ENCODE measurements at places on chromosomes 2 and 18. TPM values are rescaled to one million over a fixed set of nuclear protein-coding genes. Genes with fewer than 3 reads are reported as not detected.

GRCh38 chr18:54440292-54440691 lies 82.6 kb downstream of the C18orf54 start:
- no peak overlapping the region for H3K27ac ChIP-seq
- no peaks in the 10 kb centered on the region for H3K36me3 ChIP-seq
- no peaks in the 10 kb centered on the region for H3K27me3 ChIP-seq
- H3K4me1 ChIP-seq, result no peaks in the 10 kb centered on the region

GRCh38 chr18:49572611-49573345 lies 10.9 kb downstream of the LIPG start:
- no peak for DNase-seq
- H3K4me1 ChIP-seq, result no peaks in the 10 kb centered on the region
- H3K4me3 ChIP-seq, result no peak overlapping the region
- no peak overlapping the region for H3K27ac ChIP-seq

DNA sequence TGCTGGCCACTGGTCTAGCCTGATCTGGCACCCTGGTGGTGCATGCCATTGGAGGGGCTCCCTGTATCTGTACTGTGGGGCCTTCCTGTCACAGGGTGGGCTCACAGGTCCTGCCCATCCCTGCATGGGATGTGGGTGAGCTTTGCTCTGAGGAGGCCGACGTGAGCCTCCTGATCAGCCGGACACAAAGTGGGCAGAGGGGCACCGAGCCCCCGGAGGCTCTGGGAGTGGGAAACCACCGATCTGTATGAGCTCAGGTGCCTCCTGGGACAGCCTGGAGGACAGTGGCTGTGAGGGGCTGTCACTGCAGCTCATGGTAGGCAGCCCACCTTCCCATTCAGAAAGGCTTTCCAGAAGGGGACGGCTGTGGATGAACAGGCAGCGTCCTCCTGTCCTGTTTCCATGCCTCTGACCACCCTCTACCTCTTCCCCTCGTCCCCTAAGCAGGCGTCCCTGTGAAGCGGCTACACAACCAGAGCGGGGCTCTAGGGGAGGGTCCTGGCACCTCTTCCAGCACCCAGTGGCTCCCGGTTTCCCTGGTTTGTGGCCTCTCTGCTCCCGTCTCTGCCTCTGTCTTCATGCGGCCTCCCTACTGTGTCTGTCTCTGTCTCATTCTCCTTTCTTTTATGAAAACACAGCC lies 112.5 kb upstream of the OTOS start:
- H3K27me3 ChIP-seq, result no peaks in the 10 kb centered on the region
- H3K27ac ChIP-seq, result peak overlapping the region; percentile 90
- peaks cover 37% of the 10 kb centered on the region for H3K4me1 ChIP-seq
- H3K36me3 ChIP-seq, result no peaks in the 10 kb centered on the region
- DNase-seq, result no peak

GRCh38 chr2:216920143-216920876 lies 60.4 kb upstream of the TNP1 start:
- no peak overlapping the region for H3K4me3 ChIP-seq
- no peak for DNase-seq
- no peaks in the 10 kb centered on the region for H3K4me1 ChIP-seq
- H3K27me3 ChIP-seq, result no peaks in the 10 kb centered on the region
- no peak overlapping the region for H3K27ac ChIP-seq

DNA sequence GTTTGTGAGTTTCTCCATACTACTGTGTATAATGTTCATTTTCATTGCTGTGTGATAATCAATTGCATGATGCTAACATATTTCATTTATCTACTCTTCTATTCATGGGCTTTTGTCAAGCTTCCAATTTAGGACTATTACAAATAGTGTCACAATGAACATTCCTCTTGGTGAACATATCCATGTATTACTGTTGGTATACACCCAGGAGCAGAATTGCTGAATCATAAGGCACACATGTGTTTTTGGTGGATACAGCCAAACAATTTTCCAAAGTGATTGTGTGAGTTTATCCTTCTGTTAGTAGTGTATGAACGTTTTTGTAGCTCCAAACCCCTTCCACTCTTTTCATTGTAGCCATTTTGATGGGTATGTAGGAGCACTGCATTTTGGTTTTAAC lies 101.6 kb upstream of the COPS8 start:
- no peak overlapping the region for H3K4me3 ChIP-seq
- DNase-seq, result no peak
- no peaks in the 10 kb centered on the region for H3K36me3 ChIP-seq
- no peaks in the 10 kb centered on the region for H3K4me1 ChIP-seq
- H3K27me3 ChIP-seq, result no peaks in the 10 kb centered on the region

DNA sequence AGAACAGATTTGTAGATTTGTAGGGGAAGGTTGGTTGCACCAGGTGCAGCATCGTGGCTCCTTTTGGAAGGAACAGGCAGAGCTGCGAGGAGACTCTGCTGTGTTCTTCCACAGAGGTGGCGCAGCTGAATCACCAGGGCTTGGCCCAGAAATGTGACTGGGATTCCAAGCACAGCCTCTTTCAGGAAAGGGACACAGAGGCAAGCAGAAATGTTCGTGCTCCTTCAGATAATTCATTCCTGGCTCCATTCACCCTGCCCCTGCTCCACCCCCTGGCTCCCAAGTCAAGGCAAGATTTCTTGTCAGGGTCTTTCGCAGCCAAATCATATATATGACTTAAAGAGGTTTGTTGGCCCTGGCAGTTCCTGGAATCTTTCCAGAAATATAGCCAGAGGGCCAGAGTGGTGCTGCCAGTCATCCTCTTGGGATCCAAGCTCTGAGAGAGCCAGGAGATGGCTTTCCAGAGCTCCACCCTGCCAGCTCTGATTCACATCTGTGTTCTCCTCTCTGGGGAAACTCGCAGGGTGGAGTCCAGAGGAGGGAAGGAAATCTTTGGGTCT lies 203.9 kb upstream of the TANK start:
- no peaks in the 10 kb centered on the region for H3K27me3 ChIP-seq
- no peaks in the 10 kb centered on the region for H3K36me3 ChIP-seq
- peak; percentile 41 for DNase-seq
- peak overlapping the region; percentile 62 for H3K27ac ChIP-seq

- no peak overlapping the region for H3K4me3 ChIP-seq
- no peaks in the 10 kb centered on the region for H3K27me3 ChIP-seq
- H3K27ac ChIP-seq, result no peak overlapping the region
- H3K4me1 ChIP-seq, result no peaks in the 10 kb centered on the region
- H3K36me3 ChIP-seq, result no peaks in the 10 kb centered on the region
Measured at GRCh38 chr18:36993068-36993467, 164.1 kb downstream of the KIAA1328 start.

DNA sequence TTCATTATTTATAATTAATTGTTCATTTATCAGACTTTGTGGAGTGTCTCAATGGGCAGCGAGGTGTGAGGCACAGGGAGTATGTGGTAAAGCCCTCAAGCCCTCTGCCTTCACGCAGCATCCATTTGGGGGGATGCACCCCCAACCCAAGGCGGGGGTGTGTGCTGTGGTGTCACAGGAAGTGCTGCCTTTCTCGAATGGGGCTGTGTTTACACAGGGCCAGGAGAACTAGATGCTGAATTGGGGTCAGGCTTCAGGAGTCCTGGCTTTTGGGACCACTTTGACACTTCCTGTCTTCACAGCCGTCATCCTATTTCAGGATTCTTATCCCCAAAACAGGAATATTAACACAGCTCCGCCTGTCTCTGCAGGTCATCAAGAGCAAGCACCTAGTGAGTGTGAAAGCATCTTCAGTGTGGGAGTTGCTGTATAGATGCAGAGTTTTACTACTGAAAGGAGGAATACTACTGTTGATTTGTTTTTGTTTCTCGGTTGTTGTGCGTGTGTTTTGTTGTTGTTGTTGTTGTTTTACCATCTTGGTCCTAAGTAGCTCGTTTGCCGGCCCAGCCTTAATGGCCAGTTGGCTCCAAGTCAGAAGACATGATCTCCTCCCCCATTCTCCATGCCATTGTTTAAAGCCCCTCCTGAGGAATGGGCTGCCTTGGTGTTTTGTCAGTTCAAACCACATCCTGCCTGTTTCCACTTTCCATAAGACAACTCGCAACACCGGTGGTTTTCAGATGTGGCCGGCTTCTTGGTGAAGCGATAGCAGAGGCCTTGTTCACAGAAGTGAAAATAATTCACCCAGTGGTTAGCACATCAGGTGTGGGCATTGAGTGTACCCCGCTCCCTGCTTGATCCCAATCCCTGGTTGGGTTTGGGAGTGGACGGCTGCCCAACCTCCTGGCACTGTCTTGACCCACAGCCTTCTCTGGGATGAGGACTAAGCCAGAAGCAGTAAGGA lies 221.3 kb downstream of the BCL2 start:
- H3K4me3 ChIP-seq, result no peak overlapping the region
- H3K4me1 ChIP-seq, result peaks cover 5% of the 10 kb centered on the region

GRCh38 chr2:115094441-115094840 lies 652.0 kb downstream of the DPP10 start:
- no peaks in the 10 kb centered on the region for H3K27me3 ChIP-seq
- H3K4me1 ChIP-seq, result no peaks in the 10 kb centered on the region
- H3K4me3 ChIP-seq, result no peak overlapping the region

DNA sequence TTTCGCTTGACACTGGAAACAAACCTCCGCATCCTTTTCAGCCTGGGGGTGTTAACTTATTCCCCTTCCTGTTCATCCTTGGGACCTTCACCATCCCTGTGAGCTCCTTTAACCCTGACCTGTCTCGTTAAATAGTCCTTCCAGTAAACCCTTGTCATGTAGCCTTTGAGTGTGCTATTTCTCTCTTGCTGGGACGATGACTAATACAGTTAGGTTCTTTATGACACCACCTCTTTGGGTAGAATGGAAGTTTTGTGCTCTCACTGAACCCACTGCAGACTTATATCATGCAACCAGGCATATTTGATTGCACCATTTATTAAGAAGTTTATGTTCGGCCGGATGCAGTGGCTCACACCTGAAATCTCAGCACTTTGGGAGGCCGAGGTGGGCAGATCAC lies 40.5 kb upstream of the GAREM1 start:
- H3K27me3 ChIP-seq, result no peaks in the 10 kb centered on the region
- H3K36me3 ChIP-seq, result no peaks in the 10 kb centered on the region
- DNase-seq, result no peak

DNA sequence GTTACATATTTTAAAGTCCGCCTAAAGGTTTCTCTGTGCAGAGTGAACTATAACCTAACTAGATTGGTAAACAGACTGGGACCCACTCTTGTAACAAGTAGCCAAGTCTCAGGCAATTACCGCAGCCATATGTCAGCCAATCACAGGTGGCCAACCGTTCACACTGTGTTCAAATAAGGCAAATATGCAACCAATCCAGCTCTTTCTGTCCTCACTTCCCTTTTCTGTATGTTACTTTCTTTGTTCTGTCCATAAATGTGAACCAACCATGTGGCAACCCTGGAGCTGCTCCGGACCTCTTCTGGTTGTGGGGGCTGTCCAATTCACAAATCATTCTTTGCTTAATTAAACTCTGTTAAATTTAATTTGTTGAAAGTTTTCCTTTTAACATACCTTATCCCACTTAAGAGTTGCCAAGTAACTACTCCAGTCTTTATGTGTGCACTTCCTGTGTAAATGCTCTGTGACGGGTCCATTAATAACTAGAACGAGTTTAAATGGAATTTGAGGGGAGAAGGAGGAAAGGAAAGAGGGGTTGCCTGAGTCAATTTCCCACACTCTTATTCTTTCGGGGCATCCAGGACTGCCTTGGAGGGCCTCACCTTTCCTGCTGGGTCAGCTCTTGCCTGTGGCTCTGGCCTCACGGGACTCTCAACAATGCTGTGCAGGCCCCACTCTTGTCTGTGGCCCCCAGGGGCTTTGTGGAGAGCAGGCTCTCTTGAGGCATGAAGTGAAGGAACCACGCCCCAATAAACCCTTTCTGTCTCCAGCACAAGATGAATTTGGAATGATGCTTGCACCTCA lies 6.6 kb upstream of the RPL37A start:
- no peak for DNase-seq
- no peaks in the 10 kb centered on the region for H3K27me3 ChIP-seq
- H3K4me1 ChIP-seq, result no peaks in the 10 kb centered on the region

DNA sequence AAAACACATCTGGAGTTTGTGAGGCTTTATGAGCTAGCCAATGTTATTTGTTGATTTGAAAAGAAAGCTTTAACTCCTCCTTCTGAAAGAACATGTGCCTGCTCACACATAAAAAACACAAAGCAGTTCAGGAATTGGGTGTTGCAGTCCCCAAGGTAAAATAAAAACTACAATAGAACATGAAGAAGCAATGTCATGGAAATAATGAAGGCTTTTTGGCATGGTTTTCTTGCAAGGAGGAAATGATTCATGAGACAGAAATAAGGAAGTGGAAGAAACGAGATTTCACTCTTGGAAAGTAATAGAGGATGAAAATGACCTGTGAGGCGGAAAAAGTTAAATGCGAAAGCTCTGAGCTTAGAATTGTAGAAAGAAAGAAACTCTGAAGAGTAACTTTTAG lies 81.1 kb downstream of the TRIB2 start:
- H3K36me3 ChIP-seq, result no peaks in the 10 kb centered on the region
- peaks cover 9% of the 10 kb centered on the region for H3K4me1 ChIP-seq
- DNase-seq, result no peak
- no peaks in the 10 kb centered on the region for H3K27me3 ChIP-seq
- no peak overlapping the region for H3K27ac ChIP-seq

GRCh38 chr2:177147093-177147694 lies 65.4 kb upstream of the HNRNPA3 start:
- H3K27me3 ChIP-seq, result peaks cover 8% of the 10 kb centered on the region
- no peak for DNase-seq
- no peaks in the 10 kb centered on the region for H3K36me3 ChIP-seq
- H3K27ac ChIP-seq, result no peak overlapping the region
- H3K4me1 ChIP-seq, result peaks cover 5% of the 10 kb centered on the region

- no peak overlapping the region for H3K27ac ChIP-seq
- no peaks in the 10 kb centered on the region for H3K27me3 ChIP-seq
- no peak for DNase-seq
- no peak overlapping the region for H3K4me3 ChIP-seq
Measured at GRCh38 chr2:59308108-59308507, 1067.0 kb upstream of the FANCL start.

DNA sequence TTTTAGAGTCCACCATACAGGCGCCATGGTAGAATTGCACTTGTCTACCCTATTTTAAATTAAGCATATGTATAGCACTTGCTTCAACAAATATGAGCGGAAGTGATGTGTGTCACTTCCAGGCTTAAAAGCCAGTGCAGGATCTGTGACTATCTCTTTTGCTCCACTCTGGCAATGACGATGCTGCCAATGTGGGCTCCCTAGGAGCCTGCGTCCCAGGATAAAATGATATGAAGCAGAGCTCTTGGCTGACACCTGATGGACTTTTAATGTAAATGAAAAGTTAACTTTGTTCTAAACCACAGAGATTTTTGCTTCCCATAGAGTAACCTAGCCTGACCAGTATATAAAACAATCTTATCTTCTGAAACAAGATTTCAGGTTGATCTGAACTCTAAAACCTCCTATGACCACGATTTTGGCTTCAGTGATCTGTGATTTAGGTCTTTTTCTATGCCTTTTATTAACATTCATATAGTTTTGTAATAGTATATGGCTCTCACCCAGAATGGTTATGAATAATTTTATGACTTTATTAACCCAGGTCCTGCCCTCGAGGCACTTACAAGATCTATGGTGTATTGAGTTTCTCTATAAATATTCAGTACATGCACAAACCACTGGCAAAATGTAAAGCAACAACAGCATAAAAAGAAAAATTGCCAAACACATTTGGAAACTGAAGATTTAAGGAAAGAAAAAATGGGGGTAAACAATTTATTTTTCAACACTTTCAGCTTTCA lies 422.5 kb upstream of the PIK3C3 start:
- no peaks in the 10 kb centered on the region for H3K4me1 ChIP-seq
- H3K27me3 ChIP-seq, result no peaks in the 10 kb centered on the region
- no peak overlapping the region for H3K4me3 ChIP-seq
- no peak for DNase-seq
- no peak overlapping the region for H3K27ac ChIP-seq

SLC30A3 gene
- total RNA-seq, result 8.5 TPM

MYO1B gene
- 74.7 TPM for total RNA-seq

PLA2R1 gene
- total RNA-seq, result 28.7 TPM

LYG2 gene
- total RNA-seq, result not detected

SKOR2 gene
- total RNA-seq, result not detected

Measured in thoracic aorta (tissue), 2 donors.